ENCODE measurements at places on chromosomes 5 and 9.

DNA sequence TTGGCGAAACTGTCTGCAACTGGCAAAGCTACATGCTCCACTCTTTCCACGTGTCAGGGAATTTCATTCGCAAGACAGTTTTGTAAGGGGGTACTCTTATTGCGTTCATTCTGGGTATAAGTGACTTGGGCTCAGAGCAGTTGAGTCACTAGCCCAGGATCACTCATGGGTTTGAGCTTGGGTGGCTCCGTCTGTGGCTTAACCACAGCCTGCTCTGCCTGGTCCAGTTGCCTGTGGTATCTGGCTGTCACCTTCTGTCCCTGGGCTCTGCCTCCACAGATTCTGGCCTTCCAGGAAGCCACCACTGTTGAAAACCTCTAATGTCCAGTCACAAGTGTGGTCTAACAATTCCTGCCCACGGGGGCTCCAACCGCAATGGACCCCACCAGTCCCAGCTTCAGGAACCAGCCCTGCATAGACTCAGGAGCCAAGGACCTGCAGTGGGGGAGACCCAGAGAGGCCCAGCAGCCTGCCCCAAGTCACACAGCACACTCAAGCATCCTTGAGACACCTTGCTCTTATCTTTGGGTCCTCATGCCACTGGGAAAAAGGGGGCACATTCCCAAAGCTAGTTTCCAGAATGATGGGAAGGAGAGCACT, 10.4 kb downstream of the KIF12 start:
- no peak for DNase-seq

- no peak for DNase-seq
These were observed 7.8 kb upstream of the VLDLR start for GRCh38 chr9:2613730-2614271.

DNA sequence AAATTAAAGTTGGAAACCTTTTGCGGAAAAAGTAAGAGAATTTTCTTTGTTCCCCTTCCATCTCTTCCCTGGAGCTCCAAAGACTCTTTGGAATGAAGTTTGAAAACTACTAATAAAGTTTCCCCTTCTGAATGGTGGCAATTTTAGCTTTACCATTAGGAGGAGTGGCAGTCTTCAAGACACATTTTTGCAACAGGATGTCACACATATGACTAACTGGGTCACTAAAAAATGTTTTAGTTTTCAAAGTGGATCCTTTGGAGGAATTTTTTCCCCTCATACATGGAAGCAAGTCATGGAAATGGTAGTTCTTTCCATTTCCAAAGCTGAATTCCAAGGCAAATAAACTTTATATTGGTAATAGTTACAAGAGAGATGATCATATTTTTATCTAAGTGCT, 15.6 kb downstream of the FBXO4 start:
- no peak for DNase-seq

DNA sequence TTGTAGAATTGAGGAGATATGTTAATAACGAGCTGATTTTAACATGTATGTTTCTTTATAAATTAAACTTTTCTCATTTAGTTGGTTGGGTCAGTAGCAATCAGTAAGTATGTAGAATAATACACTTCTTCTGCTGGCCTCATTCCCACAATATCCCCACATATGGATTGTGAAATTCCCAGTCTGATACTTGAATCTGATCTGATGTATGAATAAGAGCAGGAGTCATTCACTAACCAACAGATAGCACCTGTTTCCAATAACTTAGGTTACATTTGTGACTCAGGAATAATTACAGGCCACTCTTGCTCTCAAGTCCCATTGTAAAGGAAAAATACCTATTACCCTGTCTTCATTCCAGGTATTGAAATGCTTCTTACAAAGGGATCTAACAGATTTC, 23.9 kb downstream of the SLC36A1 start:
- DNase-seq, result no peak

DNA sequence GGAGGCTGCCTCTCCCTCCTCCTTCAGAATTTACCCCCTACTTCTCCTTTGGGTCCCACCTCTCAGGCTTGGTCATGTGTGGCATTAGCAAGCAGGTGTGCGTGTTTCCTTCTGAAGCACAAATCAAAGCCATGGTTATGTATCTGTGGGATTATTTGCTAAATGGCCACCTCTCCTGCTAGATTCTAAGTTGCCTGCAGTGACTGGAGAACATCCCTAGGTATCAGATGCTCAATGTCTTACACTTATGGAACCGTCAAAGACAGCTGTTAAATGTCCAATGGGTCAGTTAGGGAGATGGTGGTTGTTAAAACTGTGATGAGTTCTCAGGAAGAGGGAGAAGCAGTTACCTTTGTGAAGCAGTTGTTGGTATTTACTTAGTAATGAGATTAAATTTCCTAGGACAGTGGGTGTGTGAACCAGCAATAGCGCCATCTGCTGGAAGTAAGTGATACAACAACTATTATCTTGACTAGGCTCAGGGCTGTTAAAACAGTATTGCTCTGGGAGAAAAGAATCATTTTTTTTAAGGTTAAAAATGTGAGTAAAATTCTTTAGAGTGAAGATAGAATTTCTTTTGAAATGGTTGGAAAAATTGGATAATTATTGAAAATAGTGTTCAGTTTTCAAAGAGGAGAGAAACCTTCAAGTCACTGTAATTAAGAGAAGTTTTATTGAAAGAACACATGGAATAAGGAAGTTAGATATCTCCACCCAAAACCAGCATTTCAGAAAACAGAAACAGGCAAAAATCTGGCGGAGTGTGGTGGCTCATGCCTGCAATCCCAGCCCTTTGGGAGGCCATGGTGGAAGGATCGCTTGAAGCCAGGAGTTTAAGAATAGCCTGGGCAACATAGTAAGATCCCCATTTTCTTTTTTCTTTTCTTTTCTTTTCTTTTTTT, 71.3 kb downstream of the TMC1 start:
- DNase-seq, result no peak

DNA sequence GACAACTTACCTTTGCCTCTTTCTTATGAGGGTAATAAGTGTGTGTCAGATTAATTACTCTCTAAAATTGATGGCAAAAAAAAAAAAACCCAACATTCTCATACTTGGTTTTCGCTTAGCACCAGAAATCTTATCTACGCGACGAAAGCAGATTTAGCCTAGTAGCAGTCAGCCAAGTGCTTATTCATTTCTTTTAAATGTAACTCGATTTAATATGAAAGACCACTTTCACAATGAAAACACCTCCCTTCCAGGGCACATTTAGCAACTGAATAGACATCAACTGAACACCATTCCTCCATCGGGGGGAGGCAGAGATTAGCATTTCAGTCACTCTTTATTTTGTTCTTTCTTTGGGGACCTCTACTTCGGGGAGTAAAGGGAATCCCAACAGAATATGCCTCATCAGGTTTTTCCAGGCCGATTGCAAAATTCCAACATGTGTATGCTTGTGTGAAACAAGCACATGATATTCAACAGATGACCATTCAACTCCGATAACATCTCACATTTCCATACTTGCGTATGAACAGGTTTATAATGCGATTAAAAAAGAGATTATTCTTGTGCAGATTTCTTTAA, 124.1 kb upstream of the RETREG1 start:
- DNase-seq, result no peak

- DNase-seq, result no peak
These were observed 1612.1 kb upstream of the WWC1 start for GRCh38 chr5:166679331-166679730.

DNA sequence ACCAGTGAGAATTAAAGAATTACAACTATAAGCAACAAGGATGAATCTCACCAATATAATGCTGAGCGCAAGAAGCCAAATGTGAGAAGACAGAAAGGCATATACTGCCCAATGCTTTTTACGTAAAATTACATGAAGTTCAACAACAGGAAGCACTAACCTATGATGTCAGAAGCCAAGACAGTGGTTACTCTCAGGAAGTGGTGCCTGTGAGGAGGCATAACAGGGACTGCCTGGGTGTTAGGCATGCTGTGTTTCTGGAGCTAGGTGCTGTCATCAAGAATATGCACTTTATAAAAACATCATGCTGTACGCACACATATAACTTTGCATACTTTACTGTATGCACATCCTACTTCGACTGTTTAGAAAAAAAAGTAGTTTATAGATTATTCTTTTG, 30.1 kb downstream of the FRMD3 start:
- DNase-seq, result no peak

DNA sequence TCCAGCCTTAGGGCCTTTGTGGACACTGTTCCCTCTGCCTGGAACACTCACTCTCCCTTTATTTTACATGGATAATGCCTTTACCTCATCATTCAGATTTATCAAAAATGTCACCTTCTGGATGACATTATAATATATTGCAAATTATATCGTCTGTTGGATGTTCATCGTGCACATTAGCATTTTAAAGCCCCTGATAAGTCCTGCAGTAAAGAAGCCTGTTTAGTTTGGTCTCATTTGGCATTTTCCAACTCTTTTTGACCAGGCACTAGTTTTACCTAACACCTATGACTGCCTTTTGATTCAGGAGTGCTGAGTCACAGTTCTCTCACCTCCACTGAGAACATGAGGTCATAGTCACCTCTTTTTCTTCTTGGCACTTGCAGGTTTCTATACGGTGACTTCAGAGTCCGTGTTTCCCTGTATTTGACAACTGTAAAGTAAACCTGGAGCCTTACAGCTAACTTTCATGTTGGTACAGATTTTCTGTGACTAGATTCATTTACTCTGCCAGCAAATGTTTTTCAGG, 57.7 kb upstream of the STC2 start:
- no peak for DNase-seq

DNA sequence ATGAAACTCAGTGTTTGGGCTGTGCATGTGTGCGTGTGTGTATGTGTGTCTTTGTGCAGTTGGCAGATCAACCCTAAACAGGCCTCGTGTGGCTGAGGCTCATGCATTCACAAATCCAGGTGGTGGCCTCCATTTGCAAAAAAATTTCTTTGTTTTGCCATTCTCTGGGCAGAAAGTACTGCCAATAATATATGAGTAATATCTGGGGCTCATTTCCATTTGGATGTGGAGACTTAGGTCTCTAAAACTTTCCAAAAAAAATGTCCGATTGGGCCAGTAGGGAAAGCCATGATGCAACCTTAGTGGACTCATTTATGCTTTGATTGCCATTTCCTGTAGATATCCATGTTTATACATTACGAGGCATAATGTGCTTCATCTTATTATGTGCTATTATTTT, 77.9 kb upstream of the RPS23 start:
- DNase-seq, result no peak

- DNase-seq, result no peak
These were observed 57.7 kb downstream of the MAPKAP1 start for GRCh38 chr9:125649315-125649714.

- no peak for DNase-seq
These were observed 6.9 kb downstream of the YTHDC2 start for GRCh38 chr5:113520429-113520828.

DNA sequence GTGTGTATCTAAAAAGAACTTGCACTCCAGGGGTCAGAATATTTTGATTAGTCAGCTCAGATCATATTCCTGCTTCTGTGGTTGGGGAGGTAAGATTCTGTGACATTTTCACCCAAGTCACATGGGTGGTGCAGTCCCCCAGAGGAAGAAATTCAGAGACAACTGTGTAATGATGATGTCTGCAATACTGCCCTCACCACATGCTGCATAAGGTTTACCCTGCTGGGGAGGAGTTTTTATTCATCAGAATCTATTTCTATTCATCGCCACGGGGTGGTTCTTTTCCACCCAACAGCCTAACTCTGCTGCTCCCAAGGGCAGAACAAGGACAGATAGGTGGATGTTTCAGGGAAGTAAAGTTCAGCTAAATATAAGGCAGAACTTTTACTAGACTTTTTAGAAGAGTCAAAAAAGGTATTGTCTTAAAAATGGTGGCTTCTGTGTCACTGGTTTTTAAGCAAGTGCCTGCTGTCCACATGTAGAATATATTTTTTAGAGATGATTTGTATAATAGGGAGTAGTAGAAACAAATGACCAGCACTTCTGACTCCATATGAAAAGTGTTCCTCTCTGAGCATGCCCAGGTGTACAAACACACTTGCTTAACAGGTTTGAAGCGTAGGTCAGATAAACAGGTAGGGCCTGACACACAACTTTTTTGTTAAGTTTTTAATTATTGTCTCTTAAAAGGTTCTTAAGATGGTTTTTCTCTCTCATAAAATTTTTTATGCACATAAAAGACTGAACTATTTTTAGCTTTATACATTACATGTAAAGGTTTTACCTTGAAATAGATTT, 352.7 kb downstream of the LRRC70 start:
- no peak for DNase-seq

DNA sequence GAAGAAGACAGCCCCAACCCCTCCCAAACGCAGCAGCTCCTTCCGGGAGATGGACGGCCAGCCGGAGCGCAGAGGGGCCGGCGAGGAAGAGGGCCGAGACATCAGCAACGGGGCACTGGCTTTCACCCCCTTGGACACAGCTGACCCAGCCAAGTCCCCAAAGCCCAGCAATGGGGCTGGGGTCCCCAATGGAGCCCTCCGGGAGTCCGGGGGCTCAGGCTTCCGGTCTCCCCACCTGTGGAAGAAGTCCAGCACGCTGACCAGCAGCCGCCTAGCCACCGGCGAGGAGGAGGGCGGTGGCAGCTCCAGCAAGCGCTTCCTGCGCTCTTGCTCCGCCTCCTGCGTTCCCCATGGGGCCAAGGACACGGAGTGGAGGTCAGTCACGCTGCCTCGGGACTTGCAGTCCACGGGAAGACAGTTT, 12.5 kb downstream of the QRFP start:
- no peak for DNase-seq

GRCh38 chr9:36517131-36517530, 55.6 kb upstream of the MELK start:
- no peak for DNase-seq

DNA sequence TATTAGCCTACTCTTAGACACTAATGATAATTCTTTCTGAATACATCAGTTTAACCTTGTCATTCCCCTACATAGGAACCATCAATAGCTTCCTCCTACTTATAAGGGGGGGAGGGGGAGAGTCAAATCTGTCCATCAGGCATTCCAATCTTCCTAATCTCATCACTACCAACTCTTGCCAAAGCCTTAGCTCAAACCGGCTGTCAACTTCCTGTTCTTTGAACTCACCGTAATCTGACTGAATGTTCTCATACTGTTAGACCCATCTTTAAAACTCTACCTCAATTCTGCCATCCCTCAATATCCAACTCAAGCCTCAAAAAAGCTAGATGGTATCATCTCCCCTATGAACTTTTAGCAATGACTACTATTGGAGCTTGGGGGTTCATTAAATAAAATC, 41.9 kb upstream of the RNF38 start:
- DNase-seq, result no peak
